Uterine smooth muscle cell (primary cell): ENCODE measurements at places on chromosomes 7 and 10. TPM values are rescaled to one million over a fixed set of nuclear protein-coding genes. Genes with fewer than 3 reads are reported as not detected.

Gene TTYH3
- 36.5 and 45.0 TPM in 2 replicates for total RNA-seq

Gene POLD2
- 95.3 and 141 TPM in 2 replicates for total RNA-seq

Gene FFAR4
- total RNA-seq = not detected in 2 replicates

Gene THNSL1
- 4.9 and 7.0 TPM in 2 replicates for total RNA-seq

Gene PLEKHS1
- total RNA-seq = not detected in 2 replicates

Gene HMX3
- total RNA-seq = not detected in 2 replicates

Gene COL13A1
- total RNA-seq = 31.8 and 35.9 TPM in 2 replicates

Gene NPTX2
- total RNA-seq = 0.12 and 0.44 TPM in 2 replicates

Gene GLUD1
- 280 and 331 TPM in 2 replicates for total RNA-seq

Gene VSTM2A
- total RNA-seq = not detected in 2 replicates

Gene PRTFDC1
- 13.5 and 22.9 TPM in 2 replicates for total RNA-seq
